ENCODE measurements at places on chromosomes 7 and 10. TPM values are rescaled to one million over a fixed set of nuclear protein-coding genes. Genes with fewer than 3 reads are reported as not detected.

Gene RNLS
- 36.5 TPM for total RNA-seq

Gene SUFU
- total RNA-seq: 6.0 TPM

Gene IDI2
- total RNA-seq: not detected

Gene ASB15
- not detected for total RNA-seq

Gene SPAM1
- not detected for total RNA-seq

Gene UPK3B
- total RNA-seq: not detected

Gene UPK3BL2
- total RNA-seq: not detected

Gene FLNC
- 274 TPM for total RNA-seq

Gene OR2A5
- total RNA-seq: not detected

Gene PDE6C
- total RNA-seq: not detected

Gene GHRHR
- not detected for total RNA-seq

Gene PRF1
- total RNA-seq: not detected

Gene DDX50
- 54.8 TPM for total RNA-seq

Gene FAM25A
- not detected for total RNA-seq

Gene CHAT
- not detected for total RNA-seq

Gene PSD
- total RNA-seq: 14.1 TPM

Gene SKIDA1
- total RNA-seq: 0.29 TPM

Gene C10orf53
- total RNA-seq: not detected

All from myometrial cell (primary cell).